GM12892 (cell line): ENCODE measurements at places on chromosomes 13 and 19.

DNA sequence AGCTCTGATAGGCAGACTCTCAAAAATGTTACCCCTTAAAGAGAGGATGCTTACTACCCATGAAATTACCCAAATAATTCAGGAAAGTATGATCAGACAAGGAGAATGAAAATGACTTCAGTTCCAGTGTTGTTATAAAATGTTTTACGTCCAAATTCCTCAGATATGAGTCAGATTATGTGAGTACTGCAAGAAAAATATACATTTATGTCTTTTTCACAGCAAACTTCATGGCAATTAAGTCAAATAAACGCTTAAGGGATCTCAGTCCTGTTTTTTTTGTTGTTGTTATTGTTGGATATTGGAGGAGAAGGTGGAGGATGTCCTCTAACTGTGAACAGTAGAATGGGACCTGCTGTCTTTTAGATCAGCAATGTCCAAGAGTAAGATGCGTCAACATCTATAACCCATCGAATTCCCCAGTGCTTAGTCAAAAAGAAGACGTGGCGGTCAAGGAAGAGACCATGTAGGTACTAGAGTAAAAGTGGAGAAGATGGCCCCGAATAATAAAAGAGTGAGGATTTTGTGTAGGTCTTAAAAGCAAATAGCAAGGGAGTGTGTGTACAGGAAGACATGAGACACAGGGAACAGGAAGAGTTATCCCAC is 215.4 kb upstream of the IRS2 start:
- no peak for DNase-seq

DNA sequence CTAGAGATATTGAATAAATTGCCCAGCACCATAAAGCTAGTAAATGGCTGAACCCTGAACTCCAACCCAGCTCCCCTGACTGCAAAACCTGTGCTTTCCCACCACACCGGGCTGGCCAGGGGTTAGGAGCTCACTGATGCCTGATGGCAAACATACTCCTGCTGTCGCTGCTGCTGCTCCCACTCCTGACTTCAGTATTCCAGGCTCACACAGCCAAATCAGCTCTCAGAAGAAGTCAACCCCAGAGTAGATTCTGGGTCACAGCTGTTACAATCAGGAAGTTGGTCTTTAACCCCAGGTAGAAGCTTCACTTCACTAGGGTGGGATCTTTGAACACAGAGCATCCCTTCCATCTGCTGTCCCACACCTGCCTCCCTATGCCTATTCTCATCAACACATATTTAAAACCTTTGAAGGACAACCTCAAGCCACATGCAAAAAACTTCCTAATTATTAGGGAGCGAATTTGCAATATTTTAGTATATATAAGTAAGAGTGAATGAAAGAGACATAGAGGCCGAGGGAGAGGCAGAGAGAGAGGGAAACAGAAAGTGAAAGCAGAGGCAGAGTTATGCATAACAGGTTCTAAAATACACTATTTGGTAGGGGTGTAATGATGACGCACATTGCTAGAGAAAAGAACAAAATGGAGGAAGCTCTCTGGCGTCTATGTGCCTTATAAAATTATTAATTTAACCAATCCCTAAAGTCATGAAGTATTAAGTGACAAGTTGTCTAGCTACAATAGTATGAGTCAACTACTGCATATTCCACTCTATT is 99.4 kb upstream of the SERP2 start:
- DNase-seq: no peak

GRCh38 chr19:6062274-6062673 is 48.0 kb downstream of the RFX2 start:
- no peak for DNase-seq

- DNase-seq: no peak
These were observed 92.8 kb downstream of the EPSTI1 start for GRCh38 chr13:42899266-42899665.

DNA sequence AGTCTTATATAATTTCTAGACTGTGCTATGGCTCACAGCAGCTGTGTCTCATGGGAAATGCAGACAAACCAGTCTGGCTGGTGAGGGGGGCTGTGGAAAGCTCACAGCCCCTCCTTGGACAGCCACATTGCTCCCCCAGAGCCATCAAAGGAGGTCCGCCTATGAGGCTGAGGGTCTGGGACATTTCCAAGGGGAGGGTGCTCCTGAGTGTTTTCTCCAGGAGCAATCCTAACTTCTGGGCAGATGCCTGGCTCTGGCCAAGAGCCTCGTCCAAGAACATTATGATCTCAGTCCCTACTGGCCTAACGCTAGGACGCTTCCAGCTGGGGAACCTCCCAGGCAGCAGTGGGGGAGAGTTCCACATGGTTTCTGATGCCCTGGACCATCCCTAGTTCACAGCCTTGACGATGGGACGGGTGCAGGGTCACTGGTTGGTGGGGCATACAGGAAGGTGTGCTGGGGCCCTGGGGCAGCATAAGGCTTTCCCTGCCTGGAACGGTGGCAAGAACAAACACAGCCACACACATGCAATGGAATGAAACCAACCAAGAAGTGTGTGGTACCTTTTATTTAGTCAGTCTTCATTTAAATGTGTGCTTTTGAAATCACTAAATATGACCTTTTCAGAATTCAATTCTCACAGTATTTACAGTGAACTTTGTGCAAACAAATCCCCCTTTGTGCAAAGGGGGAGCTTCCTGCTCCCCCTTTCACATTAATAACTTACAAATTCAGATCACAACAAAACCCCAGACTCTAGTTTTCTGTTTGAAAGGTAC is 60.6 kb downstream of the CDADC1 start:
- DNase-seq: no peak

DNA sequence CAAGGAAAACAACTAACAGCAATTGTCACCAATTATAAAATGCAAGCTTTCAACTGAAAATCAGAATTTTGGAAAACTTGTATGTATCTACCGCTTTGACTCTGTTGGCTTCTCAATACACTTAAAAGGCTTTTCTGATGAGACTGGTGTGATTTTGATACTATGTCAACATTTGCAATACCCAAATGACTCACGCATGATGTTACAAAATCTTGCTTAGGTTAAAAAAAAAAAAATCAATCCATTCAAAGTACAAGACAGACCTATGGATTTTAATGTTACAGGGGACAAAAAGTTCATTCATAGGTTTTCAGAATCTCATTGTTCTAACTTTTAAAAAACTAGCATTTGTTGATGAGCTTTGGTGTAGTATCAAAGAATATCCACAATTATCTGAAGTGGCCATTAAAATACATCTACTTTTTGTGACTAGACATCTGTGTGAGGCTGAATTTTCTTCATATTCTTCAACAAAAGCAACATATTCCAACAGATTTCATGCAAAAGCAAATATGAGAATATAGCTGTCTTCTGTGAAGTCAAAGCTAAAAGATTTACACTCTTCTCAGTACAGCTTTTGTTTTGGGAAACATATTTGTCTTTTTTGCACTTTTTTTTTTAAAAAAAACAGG is 10.7 kb downstream of the ELF1 start:
- DNase-seq: no peak

DNA sequence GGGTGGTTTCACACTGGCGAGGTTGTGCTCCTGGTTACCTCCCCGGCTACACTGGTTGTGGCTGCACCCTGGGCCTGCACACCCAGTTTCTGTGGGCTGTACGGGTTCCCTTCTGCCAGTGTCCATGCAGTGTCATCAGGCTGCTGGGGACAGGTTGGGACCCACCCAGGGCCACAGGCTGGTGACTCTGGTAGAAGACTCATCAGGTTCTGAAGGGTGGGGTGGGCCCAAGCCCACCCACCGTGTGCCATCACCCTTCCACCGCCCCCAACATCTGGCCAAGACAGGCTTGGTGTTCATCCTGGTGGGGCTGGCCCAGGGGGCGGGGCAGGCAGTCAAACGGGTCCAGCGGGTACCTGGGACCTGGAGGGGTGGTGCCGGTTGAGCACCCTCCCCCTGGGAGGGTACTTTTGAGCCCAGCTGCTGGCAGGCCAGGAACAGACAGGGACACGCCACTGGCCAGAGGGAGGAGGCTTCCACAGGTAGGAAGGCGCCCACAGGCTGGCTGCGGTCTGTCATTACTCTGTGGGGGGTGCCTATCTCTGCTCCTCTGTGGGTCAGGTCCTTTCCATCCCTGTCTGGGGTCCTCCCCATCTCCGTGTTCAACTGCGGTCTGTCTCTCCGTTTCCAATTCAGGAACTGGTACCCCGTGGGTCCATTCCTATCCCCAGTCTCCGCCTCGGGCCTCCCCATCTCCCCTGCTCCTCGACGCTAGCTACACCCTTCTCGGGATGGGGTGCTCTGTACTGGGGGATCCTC is at the start of gene RNF225:
Gene RNF225, plus strand, starts transcription at position 437 of the 759 bp plus-strand sequence. CDS start 434 bp downstream, outside the sequence.
- no peak for DNase-seq

DNA sequence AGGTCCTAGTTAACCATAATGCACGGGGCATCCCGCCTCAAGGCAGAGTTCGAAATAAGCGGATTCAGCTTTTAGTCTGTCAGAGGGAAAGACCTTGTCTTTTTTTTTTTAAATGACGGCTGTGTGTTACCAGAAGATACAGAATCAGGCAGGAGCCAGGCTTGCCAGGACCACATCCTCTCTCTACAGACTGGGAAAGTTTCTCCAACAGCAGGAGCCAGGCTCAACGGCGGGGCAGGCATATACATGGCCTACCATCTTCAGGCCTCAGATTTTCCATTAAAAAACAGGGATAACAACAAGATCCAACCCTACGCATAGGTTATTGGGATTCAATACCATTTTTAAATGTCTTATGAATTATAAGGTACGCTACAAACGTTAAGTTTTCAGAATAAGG is 17.8 kb downstream of the IRS2 start:
- DNase-seq: no peak

DNA sequence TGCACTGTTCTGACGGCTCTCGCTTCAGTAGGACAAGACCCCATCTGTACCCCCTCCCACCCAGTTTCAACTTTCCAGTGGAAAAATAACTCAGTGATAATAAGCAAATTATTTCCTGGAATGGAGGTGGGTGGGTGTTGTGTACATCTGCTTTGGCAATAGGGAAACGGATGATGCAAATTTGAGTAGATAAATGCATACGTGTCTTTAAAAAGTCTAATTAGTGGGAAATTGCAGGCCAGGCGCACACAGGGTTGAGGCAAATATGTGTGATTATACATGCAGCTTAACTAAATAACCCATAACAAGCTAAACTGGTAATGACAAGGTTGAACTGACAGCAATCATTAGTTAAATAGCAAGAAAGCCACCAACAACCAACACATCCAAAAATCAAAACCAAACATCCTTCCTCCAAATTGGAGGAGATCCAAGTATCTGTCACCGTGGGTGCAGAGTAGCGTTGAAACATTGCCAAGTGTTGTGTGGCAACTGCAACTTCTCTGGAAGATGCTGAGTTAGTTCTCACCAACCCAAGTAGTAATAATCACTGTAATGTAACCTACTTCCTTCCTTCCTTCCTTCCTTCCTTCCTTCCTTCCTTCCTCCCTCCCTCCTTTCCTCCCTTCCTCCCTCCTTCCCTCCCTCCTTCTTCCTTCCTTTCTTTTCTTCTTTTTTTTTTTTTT is 54.6 kb downstream of the TRPM4 start:
- no peak for DNase-seq

- DNase-seq: no peak
These were observed 257.0 kb downstream of the LHFPL6 start for GRCh38 chr13:39345982-39346381.
